ENCODE measurements at places on chromosomes 7 and 10.

- DNase-seq = no peak
Measured at GRCh38 chr7:2971914-2972834, 71.5 kb downstream of the CARD11 start.

DNA sequence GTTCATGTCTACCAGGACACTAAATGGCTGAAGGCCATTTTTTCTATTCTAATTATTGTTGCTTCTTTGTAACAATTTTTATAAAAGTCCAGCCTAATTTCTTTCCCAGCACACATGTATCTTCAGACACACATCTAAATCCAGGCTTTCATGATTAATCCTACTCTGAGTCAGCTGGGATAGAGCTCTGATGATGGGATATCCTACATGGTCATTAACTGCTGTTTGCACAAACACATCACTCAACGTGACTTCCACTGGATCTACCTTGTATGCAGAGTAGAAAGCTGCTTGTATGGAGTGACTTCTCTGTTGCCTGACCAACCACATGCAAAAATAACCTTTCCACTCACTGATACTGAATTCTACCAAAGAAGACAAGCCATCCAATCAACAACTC is 260.9 kb downstream of the AHR start:
- DNase-seq = no peak

DNA sequence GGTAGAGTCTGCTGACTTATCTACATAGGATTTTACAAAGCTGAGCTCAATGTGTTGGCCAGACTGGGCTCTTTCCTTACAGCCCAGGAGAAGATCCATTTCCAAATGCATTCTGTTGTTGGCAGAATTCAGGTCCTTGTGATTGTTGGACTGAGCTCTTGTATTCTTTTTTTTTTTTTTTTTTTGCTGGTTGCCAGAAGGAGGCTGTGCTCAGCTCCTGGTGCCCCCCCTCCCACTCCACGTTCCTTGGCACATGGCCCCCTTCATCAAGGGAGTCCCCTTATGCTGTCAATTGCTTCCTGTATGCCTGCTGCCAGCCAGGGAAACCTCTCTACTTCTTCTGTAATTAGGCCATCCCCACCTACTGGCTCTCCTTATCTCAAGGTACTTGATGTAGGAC is 518.1 kb upstream of the AKR1E2 start:
- no peak for DNase-seq

- no peak for DNase-seq
Measured at GRCh38 chr7:130160455-130160854, 44.8 kb downstream of the TMEM209 start.

DNA sequence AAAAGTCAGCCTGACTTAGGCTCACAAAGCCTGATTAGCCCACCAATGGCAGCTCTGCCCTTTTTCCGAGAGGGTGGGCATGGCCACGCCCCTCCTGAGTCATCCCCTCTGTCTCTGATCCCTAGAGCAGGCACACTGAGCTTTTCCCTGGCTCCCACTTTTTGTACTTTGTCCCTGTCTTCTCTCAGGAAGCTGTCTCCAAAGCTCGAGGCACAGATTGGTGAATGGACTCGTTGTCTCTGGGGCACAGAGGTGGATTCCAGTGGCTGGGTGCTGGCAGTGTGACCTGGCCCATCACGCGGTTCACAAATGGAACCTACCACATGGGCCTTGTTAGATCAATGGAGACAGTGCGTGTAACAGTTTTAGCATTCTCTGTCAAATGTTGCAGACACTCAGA is 313.5 kb downstream of the WDR37 start:
- no peak for DNase-seq

- no peak for DNase-seq
Measured at GRCh38 chr10:44281089-44281613, 103.7 kb downstream of the CXCL12 start.

- no peak for DNase-seq
Measured at GRCh38 chr7:138825049-138825721, 27.2 kb upstream of the ATP6V0A4 start.

DNA sequence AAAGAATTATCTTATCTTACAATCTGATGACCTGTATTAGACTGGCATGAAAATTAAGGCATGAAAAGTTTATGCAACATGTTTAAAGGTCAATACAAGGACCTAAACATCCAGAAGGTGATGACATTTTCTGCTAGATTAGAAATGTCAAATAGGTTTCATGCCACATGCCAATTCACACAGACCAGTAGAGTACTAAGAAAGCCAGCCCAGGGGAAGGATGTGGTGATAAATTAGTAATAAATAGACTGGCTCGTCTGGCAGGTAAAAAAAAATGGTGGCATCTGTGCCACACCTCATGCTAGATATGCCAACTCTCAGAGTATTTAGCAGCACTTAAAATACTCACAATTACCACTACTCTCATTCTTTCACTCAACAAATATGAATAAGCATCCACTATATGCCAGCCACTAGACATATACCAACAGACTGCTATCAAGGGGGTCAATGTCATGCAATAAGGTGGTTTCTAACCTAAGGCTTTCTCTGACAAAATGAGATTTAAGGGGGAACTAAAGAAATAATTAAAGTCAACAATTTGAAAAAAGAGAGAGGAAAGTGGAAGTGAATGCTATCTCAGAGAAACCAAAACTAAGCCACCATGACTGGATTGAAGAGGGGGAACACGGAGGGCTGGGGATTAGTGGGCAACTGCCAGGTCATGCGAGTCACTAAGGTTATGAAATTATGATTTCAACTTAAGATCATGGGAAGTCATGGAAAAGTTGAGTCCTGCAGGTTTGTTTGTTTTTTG is 83.5 kb downstream of the SGMS1 start:
- peak; percentile 18 for DNase-seq

GRCh38 chr7:143892527-143893300 is 9.3 kb downstream of the TCAF1 start:
- DNase-seq = peak; percentile 59

GRCh38 chr7:130398526-130399090 is 18.3 kb downstream of the CPA1 start:
- DNase-seq = no peak

GRCh38 chr7:26279405-26279804 is 12.3 kb upstream of the SNX10 start:
- DNase-seq = peak; percentile 70

DNA sequence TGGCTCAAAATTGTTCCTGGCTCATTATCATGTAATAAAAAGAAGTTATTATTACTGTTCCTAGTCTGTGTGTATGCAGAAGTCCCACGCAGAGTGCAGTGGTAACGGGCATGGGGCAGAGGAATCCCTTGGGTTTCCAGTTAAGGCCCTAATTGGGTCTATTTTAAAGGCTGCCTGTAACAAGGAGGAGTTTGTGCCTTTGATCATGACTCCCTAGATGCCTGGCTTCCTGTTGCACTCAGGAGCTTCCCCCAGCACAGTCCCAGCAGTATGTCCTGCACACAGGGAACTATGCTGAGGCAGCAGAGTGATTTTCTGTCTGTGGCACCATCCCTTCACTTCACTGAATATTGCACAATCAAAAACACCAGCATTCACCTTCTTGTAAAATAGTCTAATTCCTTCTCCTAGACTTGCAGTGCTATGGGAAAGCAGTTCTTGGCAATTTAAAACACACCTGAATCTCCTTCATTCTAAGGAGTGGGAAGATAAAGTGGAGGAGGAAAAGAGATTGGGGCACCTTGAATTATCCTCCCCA is 22.9 kb downstream of the SORCS1 start:
- no peak for DNase-seq

GRCh38 chr10:123551259-123551658 is 114.9 kb upstream of the GPR26 start:
- no peak for DNase-seq
